ENCODE measurements at places on chromosomes 3 and 15. TPM values are rescaled to one million over a fixed set of nuclear protein-coding genes. Genes with fewer than 3 reads are reported as not detected.

MYH15 gene
- total RNA-seq: 0.06 TPM

EXD1 gene
- total RNA-seq: not detected

SOX14 gene
- total RNA-seq: not detected

ARHGEF26 gene
- 2.6 TPM for total RNA-seq

MYO5A gene
- 94.8 TPM for total RNA-seq

CCDC80 gene
- 378 TPM for total RNA-seq

XCR1 gene
- not detected for total RNA-seq

GOLGA6A gene
- not detected for total RNA-seq

CYP1A2 gene
- total RNA-seq: not detected

FSIP1 gene
- 1.5 TPM for total RNA-seq

CSTA gene
- total RNA-seq: 0.66 TPM

FRMD5 gene
- 14.2 TPM for total RNA-seq

CLDN18 gene
- total RNA-seq: not detected

SH2D7 gene
- not detected for total RNA-seq

SLC51A gene
- total RNA-seq: not detected

PEX11A gene
- 5.9 TPM for total RNA-seq

PRICKLE2 gene
- total RNA-seq: 20.2 TPM

IQCF5 gene
- total RNA-seq: not detected

LSM3 gene
- total RNA-seq: 9.9 TPM

STXBP5L gene
- not detected for total RNA-seq

IMPG2 gene
- 0.44 TPM for total RNA-seq

ERICH6 gene
- total RNA-seq: 0.06 TPM

NR2F2 gene
- total RNA-seq: 12.7 TPM

CCDC39 gene
- 0.12 TPM for total RNA-seq

CNTN3 gene
- total RNA-seq: 3.4 TPM

GRIP2 gene
- not detected for total RNA-seq

CAMK2N2 gene
- total RNA-seq: 0.50 TPM

GJD2 gene
- total RNA-seq: not detected

Data from aortic smooth muscle cell (primary cell).